ENCODE measurements at places on chromosomes 11 and 22. TPM values are rescaled to one million over a fixed set of nuclear protein-coding genes. Genes with fewer than 3 reads are reported as not detected.

IRAG1 gene
- total RNA-seq: 14.4 TPM

DNA sequence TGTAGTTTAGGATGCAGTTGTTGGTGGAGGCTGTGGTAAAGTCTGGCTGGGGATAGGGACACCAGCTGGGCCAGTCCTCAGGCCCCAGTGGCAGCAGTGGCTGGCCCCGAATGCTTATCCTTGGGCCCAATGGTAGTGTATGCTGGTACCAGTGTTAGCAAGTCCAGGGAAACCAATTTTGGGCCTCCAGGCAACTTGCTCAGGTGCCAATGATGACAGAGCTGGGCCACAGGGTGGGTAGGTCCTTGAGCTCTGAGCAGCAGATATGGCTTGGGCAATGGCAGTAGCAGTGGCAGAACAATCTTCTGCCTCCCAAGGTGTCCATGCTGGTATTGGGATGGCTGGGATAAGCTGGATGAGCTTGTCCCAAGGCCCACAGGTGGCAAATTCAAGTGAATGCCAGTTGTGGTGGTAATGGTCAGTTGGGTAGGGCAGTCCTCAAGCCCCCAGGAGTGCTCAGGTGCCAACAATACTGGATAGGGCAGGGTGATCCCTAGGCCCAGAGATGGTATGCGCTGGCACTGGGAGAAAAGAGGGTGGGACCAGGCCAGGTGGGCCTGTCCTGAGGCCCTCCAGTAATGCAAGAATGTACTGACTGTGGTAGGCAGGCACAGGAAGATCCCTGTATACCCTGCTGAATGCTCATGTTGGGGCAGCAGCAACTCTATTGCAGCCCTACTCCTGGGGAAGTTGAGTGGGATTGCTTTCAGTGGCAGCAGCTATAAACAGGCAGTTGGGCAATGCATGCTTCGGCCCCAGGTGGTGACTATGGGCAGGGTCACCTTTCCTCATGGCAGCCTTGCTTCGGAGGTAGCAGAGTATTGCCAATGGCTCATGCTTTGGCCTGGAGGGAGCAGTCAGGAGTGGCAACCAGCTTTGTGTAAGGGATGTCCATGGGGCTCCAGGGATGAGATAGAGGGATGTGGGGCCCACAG lies 54.7 kb downstream of the KCNQ1OT1 start:
- no peak overlapping the region for H3K4me3 ChIP-seq
- H3K27me3 ChIP-seq: no peaks in the 10 kb centered on the region
- H3K4me1 ChIP-seq: no peaks in the 10 kb centered on the region
- no peaks in the 10 kb centered on the region for H3K36me3 ChIP-seq

OSBPL5 gene
- total RNA-seq: 35.2 TPM

DNA sequence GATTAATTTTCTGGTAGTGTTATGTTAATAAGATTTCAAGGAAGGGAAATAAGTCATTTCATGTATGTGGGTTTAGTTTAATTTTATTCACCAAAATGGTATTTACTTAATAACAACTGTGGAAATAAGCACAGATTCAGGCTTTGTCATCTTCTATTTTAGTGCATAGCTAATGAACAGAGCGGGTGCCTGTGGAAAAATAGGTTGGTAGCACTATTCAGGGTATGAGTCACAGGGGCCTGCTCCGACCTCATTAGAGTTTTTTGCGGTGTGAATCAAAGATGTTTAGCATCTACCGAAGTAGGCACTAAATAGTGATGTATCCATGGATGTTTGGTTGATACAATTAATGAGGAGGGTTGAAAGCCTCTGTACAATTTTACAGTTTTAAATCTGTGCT lies 78.2 kb downstream of the FAT3 start:
- no peaks in the 10 kb centered on the region for H3K27me3 ChIP-seq
- no peak for DNase-seq
- no peaks in the 10 kb centered on the region for H3K36me3 ChIP-seq
- no peaks in the 10 kb centered on the region for H3K4me1 ChIP-seq
- H3K4me3 ChIP-seq: no peak overlapping the region

DNA sequence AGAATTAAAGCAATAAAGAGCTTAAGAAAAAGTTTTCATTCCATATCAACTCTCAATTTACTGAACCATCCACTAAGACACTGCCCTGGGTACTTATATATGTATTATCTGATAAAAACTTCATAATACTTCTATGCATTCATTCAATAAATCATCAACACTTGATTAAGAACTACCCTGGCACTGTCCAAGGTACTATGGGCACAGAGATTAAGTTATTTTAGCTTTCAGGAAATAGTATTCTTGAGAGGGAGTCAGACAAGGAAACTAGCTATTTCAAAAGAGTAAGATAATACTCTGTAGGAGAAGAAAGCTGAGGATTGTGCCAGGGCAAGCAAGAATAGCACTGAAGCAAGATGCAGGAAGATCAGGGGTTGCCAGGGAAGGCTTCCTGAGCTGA lies 640.8 kb downstream of the FAM181B start:
- no peaks in the 10 kb centered on the region for H3K4me1 ChIP-seq
- no peaks in the 10 kb centered on the region for H3K36me3 ChIP-seq
- DNase-seq: no peak
- H3K27me3 ChIP-seq: no peaks in the 10 kb centered on the region

C22orf42 gene
- total RNA-seq: not detected

- H3K4me1 ChIP-seq: peaks cover 6% of the 10 kb centered on the region
- H3K36me3 ChIP-seq: no peaks in the 10 kb centered on the region
Observed at GRCh38 chr11:35526370-35526792, 965 bp upstream of the PAMR1 start.
